ENCODE measurements at places on chromosomes 12 and 14.
A peak's percentile ranks its signal among the peaks of the same experiment; 100 is the strongest.

GRCh38 chr12:31952418-31952817, 6.8 kb upstream of the RESF1 start:
- no peak for DNase-seq

DNA sequence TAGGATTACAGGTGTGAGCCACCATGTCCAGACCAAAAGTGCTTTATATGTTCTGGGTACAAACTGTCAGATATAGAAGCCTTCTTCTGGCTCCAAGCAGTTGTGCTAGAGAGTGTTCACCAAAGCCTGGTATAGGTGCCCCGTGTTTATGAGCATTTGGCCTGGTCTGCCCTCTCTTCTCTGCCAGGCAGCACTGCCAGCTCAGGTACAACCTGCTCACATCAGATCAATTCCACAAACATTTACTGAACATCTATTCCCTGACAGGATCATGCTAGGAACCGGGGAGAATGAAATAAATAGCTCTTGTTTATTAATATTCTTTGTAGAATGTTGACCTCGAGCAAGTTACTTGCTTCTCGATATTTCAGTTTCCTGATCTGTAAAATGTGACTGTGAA, 20.0 kb upstream of the SOCS2 start:
- DNase-seq, result no peak

DNA sequence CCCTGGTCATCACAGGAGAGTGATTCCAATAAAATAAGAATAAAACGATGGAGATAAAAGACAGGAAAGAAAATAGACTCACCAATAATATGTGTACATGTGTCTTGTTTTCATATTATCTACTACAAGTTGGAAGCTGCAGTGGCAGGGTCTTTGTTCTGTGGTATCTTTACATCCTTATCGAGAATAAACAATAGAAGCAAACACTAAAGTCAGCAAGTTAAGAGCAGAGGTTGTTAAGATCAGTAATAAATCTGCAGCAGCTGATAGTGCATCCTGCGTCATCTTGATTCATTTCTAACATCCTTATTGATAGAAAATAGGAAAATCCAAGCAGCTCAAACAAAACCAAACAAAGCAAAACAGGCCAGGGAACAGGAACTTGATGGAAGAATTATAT, 107.4 kb downstream of the RPS29 start:
- no peak for DNase-seq

GRCh38 chr12:107983756-107984472, 145.2 kb upstream of the WSCD2 start:
- DNase-seq, result no peak

DNA sequence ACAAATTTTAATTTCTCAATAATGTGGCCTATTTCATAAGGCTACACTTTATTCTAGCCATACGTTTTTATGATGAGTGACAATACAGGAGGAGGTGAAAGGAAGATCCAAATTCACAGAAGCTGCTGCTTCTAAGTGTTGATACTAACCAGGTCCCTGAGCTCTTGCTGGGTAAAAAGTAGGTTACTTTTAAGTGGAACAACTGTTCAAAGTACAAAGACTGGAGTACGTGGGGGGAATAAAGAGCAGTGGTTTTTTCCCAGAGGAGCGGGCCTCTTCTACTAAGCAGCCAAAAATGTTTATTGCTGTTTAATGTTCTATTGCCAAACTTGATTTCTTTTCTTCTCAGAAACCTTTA, 301.8 kb downstream of the AEBP2 start:
- DNase-seq, result no peak

- DNase-seq, result no peak
Measured at GRCh38 chr14:94795372-94795771, 25.5 kb upstream of the GSC start.

DNA sequence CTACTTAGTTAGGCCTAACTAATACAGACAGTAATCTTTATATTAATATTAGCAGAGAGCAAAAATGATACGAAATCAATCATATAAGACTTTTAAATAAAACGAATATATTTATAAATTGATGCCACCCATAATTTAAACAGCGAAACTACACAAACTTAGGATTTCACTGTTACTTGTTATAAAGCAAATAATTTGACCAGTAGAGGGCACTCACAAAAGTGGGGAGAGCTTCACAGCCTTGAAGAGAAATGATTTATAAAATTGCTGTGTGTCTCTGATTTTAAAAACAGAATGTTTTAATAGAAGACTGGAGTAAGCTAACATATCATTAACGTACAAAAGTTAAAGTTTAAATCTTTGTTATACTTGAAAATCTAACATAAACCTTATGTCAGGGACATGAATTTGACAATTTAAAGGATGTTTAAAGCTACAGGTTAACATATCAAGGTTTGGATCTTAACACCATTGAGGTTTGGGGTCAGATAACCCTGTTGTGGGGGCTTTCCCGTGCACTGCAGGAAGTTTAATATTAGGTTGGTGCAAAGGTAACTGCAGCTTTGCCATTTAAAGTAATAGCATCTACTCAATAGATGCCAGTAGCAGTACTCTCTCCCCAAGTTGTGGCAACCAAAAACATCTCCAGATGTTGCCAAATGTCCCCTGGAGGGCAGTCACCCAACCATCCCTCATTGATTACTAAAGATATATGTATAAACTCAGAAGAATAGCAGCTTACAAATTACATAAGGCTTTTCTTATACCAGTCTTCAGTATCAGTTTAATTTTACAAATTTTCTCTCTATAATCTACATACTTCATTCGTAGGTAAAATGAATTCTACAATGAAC, 9.3 kb downstream of the KRAS start:
- no peak for DNase-seq

- no peak for DNase-seq
Measured at GRCh38 chr14:87461704-87462103, 531.3 kb downstream of the GALC start.

DNA sequence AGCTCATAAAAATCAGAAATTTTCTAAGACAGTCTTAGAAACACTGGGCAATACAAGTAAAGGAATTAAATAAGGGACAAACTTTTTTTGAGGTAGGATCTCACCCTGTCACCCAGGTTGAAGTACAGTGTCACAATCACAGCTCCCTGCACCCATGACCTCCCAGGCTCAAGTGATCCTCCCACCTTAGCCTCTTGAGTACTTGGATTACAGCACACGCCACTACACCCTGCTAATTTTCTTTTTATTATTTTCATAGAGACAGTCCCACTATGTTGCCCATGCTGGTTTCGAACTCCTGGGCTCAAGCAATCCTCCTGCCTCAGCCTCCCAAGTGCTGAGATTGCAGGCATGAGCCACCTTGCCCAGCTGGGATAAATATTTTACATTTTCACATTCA, 90.3 kb downstream of the USP15 start:
- no peak for DNase-seq

- DNase-seq, result no peak
Measured at GRCh38 chr14:32304296-32304695, 24.8 kb upstream of the AKAP6 start.

- DNase-seq, result no peak
Measured at GRCh38 chr14:76574416-76575095, 186.7 kb upstream of the VASH1 start.

- DNase-seq, result peak; percentile 27
Measured at GRCh38 chr14:36477266-36477665, 42.8 kb downstream of the NKX2-1 start.

- no peak for DNase-seq
Measured at GRCh38 chr12:39595928-39596327, 23.7 kb downstream of the ABCD2 start.

DNA sequence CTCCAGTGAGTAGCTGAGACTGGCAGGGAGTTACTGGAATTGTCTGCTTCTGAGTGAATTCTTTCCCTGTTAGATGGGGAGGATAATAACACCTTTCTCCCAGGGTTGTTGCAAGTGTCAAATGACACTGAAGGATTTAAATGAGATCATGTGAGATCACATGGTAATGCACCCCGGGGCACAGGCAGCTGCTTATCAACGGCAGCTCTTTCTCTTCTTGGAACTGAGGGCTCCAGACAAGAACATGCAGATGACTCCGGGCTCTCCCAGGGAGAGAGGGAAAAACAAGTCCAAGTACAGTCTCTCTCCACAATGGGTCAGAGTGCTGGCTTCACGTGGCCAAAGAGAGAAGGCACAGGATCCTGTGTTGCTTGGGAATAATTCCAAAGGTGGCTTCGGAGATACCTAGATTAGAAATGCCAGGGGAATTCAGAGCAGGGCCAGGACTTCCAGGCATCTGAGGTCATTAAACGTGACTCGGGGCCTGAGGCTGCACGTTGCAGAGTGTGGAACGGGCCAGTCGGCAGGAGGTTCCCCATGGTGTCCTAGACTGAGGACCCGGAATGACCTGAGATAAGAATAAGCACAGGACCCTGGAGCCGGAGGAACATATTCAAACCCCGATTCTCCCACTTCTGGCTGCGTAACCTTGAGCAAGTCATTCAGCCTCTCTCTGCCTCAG, 109.2 kb downstream of the PRMT8 start:
- DNase-seq, result no peak

GRCh38 chr12:81987371-81987770, 228.2 kb upstream of the PPFIA2 start:
- DNase-seq, result no peak

GRCh38 chr12:101908395-101908794, 31.0 kb downstream of the DRAM1 start:
- DNase-seq, result no peak

DNA sequence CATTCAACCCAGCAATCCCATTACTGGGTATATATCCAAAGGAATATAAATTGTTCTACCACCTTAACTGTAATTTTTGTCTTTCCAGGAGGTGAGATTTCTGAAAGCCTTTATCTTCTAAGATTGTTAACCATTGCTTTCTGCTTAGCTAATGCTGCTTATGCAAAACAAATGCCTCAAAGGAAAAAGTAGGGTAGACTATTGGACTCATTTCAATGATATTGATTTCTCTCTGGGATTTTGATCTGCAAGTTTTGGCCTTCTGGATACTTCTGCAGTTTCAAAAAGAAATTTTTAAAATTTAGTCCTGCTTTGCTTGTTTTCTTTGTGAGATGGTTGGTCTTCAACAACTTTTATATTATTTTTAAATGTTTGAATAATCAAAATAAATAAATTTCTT, 108.6 kb downstream of the SLC38A4 start:
- DNase-seq, result no peak

- no peak for DNase-seq
Measured at GRCh38 chr14:95185767-95186392, 28.6 kb upstream of the DICER1 start.

DNA sequence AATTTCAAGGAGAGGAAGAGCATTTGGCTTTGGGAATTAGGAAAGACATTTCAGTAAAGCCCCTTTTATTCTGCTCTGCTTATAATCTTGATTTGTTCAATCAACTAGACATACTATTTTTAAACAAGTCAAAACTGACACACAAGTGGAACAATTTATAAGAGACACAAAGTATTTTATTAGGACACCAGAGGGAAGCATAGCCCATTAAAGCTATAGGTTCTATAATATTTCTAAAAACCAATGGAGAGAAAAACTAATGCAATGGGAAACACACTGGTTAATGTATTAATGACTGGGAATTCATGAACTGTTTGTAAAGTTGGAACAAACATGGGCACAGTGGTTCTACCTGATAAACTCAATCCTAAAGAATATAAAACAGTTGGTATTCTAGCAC, 15.3 kb upstream of the CERS5 start:
- DNase-seq, result no peak

- no peak for DNase-seq
Measured at GRCh38 chr12:56935752-56936151, 1.5 kb upstream of the SDR9C7 start.

DNA sequence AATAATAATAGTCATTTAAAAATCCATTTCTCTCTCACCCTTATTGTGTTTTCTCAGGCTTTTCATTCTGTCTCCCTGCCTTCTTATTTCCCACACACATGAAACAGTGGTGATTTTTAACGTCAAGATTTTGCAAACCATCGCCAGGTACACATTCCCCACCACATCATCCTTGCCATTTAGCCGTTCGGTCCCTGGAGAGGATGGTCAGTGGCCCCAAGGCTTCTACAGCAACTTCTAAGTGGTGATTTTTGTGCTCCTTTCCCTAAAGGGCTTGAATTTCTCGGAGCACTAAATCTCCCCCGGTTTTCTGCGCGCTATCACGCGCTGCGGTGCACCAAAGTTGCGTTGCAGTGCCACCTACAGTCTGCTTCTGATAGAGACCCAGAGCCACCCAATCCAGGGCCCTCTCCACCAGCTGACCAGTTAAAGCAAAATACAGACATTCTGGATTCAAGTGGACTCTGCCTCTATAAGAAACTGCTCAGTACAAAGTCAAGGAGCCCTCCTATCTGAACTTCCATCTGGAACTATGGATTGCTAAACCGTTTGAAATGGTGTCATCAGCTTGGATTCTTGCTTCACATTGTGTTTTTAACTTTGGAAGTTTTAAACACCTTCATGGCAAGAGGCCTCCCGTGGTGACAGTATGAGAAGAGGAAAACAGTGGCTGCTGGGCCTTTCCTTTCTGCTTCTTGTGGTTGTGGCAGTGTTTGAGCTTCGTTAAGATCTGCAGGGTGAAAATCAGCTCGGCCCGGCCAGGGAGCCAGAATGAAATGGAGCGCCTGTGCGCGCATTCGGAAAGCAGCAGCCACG, 234.0 kb downstream of the SPTSSA start:
- DNase-seq, result peak; percentile 74

DNA sequence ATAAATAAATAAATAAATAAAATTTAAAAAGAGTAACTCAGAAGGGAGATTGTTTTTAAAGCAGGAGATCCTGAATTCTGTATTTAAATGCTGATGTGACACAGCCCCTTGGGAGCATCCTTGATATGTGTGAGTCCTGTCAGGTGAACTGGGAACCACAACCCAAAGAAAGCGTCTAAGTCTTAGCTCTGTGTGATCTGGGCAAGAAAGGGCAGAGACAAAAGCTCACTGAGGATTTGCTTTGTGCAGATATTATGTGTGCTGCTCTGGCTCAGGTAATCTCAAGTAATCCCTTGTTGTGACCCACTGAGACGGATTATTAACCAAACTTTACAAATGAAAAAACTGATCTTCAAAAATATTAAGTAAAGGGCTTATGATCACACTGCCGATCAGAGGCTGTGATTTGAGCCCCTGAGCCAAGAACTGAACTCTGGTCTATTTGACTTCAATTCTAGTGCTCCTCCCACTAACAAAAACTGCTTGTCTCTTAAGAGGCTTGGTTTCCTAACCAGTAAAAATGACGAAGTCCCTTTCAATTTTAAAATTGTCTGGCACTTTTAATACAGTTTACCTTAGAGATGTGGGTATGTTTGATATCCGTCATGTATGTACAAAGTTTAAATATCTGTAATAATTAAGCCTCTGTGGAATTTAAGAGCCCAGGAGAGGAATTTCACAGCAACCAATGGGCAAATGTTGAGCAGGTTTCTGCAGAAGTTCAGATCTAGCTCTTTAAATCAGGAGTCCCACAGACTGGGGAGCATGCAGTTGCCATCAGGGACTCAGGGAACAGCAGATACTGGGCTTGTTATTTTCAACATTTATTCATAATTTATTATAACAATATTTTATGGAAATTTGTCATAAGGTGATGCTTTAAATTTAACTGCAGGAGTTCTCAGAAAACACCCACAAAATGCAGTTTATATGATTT, 46.1 kb downstream of the CPM start:
- no peak for DNase-seq

- DNase-seq, result peak; percentile 47
Measured at GRCh38 chr12:116880817-116881324, 370 bp downstream of the HRK start.

GRCh38 chr12:117674313-117674712, 294.5 kb downstream of the KSR2 start:
- no peak for DNase-seq

Measured in activated CD4-positive, alpha-beta T cell treated with anti-CD3 and anti-CD28 coated beads for 48 hours (primary cell).